ENCODE measurements at places on chromosomes 5 and 9.

GRCh38 chr5:153613672-153614071 lies 123.2 kb downstream of the GRIA1 start:
- DNase-seq, result no peak

DNA sequence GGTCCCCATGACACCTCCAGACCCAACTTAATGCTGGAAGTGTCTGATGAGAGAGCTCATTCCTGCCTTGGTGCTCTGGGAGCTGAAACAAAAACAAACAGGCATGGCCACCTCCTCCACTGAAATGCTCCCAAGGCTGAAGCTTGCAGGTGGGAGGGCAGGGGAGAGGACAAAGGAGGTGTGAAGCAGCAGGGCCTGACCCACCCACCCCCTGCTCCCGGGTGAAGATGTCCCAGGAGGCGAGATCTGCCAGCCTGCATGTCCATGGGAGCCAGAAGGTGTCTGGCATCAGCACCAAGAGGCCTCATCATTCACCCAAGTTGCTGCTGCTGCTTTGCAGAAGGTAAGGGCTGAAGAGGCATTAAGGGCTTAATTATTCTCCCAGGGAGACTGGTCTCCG lies 4.2 kb upstream of the CCIN start:
- no peak for DNase-seq

DNA sequence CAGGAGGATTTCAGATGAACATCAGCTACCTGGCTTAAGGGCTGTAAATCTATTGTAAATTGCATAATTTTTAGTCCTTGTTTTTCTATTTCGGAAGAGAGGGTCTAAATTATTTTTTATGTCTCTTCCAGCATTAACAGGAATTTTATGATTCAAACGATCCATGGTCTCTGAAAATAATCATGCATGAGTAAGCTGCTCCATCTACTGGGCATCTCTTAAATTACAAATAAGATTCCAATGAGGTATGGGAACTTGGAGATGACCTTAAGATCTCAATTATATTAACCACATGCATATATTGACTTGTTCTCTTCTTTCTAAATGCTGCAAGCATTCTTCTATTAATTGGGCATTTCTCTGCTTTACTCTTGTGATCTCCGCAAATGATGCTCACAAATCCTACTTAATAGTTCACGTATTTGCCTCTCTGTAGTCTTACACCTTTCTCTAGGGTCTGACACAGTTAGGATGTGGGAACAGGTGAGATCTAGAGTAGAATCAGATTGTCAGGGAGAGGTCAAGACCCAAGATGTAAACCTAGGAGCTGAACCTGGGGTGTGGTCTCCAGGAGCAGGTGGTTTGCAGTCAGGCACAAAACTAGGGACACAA lies 86.9 kb downstream of the NUDT12 start:
- DNase-seq, result peak; percentile 55

DNA sequence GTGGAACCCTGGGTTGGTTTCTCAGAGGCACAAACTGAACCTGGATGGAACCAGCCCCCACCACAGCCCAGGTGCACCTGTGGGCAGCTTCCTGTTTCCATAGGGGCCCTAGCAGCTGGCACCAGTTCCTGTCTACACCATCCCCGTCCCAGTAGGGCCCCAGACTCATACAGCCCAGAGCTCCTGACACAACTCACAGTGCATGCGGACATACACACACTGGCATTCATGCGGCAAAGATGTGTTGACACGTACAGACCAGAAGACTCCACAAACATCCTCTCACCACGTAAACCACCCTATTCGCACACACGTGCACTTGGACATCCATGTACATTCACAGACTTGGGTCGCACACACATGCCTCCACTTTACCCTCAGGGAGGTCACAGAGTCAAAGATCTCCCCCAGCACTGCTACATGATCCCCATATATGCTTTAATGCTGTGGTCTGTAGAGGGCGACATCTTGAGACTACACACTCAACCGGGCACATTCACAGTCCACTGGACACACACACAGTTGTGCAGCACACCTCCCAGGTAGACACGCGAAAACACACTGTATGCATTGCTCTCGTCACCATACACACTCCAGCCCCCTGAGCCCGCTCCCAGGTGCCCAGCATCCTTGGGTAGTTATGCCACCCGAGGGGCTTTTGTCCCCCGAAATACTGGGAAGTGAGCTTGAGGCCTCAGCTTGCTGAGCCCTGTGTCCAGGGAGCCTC lies 22.4 kb downstream of the CXXC5 start:
- DNase-seq, result no peak

- DNase-seq, result no peak
Observed at GRCh38 chr5:6829150-6829784, 116.0 kb downstream of the TENT4A start.

DNA sequence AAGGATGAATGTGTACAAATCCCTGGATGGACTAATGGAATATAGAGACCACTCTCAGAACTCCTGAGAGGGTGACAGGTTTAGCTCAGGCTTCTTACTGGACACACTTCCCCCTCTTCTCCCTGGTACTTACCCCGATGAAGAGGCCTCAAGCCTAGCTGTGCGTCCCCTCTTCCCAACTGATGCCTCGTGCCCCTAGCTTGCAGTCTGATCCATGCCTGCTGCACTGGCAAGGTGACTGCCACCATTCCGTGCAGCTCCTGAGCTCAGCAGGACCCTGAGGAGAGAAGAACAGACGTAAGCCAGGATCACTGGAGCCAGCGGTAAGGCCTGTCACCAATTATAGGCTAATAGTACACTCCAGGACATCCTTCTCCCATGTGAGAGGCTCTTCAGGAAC lies 5.5 kb upstream of the STOML2 start:
- no peak for DNase-seq

GRCh38 chr5:91219091-91219802 lies 163.9 kb downstream of the ARRDC3 start:
- peak; percentile 57 for DNase-seq

- peak; percentile 78 for DNase-seq
Observed at GRCh38 chr5:159915904-159916840, at the start of gene ADRA1B. Gene ADRA1B (plus strand): TSS chr5:159916482. CDS start chr5:159916906, 424 bp downstream.

DNA sequence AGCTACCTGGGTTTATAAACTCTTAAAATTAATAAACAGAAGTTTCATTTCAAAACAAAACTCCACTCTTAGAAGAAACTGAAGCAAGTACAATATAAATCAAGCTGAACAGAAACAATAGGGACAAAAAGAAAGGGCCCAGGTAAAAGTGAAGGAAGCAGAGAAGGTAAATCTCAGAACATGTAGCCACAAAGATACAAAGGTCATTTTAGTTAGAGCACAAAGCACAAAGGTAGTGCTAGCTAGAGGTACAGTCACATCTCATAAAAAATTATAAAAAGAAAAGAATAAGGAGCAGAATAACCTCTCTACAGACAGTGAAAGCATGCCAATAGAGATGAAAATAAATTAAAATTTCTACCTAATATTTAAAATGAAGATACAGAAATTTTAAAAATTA lies 90.4 kb upstream of the C5orf63 start:
- DNase-seq, result no peak

GRCh38 chr9:129746092-129746777 lies 6.6 kb downstream of the PTGES start:
- peak; percentile 63 for DNase-seq

- DNase-seq, result no peak
Observed at GRCh38 chr5:71013575-71013974, 11.6 kb downstream of the NAIP start.

DNA sequence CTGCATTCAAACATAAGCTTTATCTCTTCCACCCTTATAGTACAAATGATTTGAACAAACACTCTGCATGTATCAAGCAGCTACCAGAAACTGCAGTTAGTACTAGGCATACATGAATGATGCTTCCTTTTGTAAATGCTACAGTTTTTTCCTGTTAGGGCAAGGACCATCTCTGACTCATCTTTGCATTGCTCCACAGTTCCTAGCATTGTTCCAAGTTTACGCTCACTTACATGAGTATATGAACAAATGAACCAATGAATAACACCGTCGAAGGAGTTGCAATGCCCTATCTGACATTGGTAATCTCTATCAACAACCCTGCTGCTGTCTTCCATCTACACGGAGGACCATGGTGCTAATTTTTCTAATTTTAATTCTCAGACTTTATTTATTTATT lies 2.1 kb upstream of the ALDH7A1 start:
- DNase-seq, result peak; percentile 69

DNA sequence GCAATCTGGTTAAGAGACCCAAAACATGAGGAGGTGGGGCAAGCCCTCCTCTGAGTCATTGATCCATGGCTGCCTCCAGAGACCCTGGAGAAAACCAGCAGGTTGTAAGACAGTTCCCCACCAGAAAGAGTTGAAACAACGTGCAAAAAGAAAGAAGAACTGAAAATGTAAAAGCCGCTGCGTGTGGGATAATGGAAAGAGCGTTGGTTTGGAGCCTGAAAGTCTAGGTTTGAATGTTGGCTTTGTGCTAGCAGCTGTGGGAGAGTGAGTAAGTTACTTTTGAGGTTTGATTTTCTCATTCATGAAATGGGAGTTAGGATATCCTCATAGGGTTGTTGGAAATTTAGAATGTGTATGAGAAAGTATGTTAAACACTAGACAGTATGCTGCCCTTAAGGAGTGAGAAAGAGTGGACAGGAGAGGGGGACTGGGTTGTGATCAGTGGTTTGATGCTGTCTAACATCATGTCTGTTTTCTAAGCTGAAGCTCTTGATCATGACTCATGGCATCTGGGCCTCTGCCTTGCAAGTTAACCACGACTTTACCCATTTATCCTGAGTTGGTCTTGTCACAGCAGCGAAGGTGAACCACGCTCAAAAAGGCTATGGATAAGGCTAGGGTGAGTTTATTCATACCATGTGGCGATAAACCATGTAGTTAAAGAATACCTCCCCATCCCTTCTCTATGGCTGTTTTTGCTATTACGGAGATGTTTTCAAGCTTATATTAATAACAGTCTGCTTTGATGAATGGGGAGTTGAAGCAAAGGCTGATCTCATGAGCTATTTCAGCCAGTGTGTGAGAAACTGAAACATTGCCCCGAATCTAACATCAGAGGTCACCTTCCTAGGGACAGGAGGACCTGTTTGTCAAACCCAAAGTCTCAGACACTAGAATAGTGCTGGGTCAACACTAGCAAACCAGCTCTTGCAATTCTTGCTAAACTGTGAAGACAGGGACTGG lies 41.3 kb downstream of the ZNF366 start:
- DNase-seq, result peak; percentile 75

GRCh38 chr5:88251048-88251711 lies 17.5 kb downstream of the TMEM161B start:
- peak; percentile 27 for DNase-seq

DNA sequence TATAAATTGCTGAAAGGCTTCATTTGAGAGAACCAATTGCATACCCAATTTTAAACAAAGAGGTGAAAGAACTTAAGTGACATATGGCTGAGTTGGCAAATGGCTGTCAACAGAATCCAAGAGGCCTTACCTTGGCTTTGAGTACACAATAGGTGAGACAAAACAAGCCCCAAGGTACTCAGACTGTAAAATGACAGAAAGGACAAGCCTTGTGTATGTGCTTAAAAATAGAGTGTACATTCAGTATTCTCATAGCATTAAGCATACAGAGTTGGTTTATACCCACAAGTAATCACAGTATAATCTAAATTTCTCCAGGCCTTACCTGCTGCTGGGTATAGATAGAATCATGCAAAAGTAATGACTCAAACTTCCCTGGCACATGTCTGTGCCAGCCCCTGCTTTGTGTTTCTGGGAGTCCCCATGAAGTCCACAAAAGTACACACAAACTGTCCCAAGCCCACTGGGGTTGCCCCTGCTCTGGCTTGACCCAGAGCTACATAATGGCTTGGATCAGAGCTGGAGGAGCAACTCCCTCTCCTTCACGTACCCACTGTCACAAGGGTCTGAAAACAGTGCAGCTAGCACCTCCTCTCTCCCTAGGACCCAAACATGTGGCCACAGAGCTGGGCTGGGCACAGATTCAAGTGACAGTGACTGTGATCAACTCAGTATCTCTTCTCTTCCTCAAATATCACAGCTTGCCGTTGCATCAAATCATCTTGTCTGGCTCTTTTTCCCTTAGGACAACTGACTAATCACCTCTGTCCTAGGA lies 250.8 kb downstream of the ENC1 start:
- no peak for DNase-seq

- DNase-seq, result no peak
Observed at GRCh38 chr5:151181818-151182523, 24.4 kb upstream of the ANXA6 start.

DNA sequence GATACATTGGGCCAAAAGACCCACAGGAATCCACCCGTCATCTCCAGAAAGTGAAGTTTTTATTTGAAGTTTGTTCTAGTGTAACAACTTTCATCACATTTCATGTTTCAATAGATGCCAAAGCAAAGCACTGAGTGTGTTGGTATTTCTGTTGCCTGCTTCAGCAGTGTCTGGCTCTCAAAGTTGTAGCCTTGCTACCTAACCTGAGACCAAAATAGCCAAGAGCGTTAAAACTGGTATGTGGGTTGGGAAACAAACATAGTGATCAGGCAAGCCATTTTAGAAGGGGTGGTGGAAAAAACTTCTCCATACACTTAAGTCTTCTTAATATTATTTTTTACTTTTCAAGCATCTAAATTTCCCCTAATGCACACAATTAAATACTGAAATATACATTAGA lies 150.3 kb upstream of the DHFR start:
- DNase-seq, result no peak

GRCh38 chr5:90783460-90784333 lies 225.1 kb downstream of the ADGRV1 start:
- DNase-seq, result peak; percentile 61

DNA sequence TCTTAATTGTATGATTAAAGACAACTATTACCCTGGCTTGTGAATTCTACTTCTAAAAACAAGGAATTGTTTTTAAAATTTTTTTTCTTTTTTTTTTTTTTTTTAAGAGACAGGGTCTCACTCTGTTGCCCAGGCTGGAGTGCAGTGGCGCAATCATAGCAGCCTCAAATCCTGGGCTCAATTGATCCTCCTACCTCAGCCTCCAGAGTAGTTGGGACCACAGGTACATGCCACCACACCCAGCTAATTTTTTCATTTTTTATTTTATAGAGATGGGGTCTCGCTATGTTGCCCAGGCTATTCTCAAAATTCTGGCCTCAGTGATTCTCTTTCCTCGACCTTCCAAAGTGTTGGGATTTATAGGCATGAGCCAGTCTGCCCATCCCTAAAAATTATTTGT lies 62.3 kb downstream of the HABP4 start:
- DNase-seq, result no peak

DNA sequence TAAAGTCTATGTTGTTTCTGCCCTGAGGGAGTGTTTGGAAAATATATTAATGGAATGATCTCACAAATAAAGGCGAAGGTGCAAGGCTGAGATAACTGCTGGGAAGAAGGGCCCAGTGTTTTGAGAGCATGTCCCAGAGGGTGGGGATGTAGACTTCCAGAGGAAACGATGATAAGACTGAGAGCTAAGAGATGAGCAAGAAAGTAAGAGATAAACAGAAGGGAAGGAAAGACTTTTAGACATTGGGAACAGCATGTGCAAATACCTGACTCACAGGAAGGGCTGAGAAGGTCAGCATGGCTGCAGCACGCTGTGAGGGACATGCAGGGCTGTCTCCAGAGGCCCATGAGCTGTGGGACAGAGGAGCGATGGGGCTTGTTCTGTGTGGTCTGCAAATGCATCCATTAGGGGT lies 19.9 kb upstream of the ADRB2 start:
- DNase-seq, result no peak

GRCh38 chr5:79224286-79224984 lies 11.5 kb upstream of the JMY start:
- DNase-seq, result no peak
